ELF-1 (cell line): ENCODE measurements at places on chromosomes 5 and 9.

GRCh38 chr9:134585021-134585561 is 56.5 kb upstream of the COL5A1 start:
- DNase-seq: no peak

GRCh38 chr9:113153599-113153998 is 2.8 kb downstream of the SLC31A2 start:
- no peak for DNase-seq

- peak; percentile 84 for DNase-seq
Measured at GRCh38 chr9:36487482-36488388, 85.0 kb upstream of the MELK start.

GRCh38 chr5:81353189-81353588 is 40.7 kb downstream of the ACOT12 start:
- DNase-seq: no peak

GRCh38 chr9:136199391-136200288 is 5.3 kb downstream of the LHX3 start:
- no peak for DNase-seq

- no peak for DNase-seq
Measured at GRCh38 chr9:7117676-7118561, 360.1 kb downstream of the KDM4C start.

DNA sequence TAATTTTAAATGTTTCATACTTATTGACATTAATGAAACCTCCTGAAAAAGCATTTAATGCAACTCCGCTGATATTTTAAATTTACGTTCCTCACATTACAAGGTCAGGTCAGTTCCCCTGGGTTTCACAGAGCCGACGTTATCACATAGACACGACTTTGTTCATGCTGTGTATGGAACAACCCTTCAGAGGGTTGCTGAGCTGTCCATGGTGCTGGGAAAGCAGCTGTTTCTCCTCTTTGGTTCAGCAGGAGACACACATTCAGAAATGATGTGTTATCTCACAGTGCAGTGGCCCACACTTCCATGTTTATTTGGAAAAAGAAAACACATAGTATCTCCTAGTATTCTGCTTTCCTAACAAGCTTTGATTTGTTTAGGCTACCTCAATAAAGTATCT is 53.5 kb downstream of the PPP2R2B start:
- peak; percentile 42 for DNase-seq

- no peak for DNase-seq
Measured at GRCh38 chr5:167352801-167353200, 938.6 kb upstream of the WWC1 start.

- no peak for DNase-seq
Measured at GRCh38 chr5:176922817-176923216, 23.7 kb upstream of the HK3 start.

DNA sequence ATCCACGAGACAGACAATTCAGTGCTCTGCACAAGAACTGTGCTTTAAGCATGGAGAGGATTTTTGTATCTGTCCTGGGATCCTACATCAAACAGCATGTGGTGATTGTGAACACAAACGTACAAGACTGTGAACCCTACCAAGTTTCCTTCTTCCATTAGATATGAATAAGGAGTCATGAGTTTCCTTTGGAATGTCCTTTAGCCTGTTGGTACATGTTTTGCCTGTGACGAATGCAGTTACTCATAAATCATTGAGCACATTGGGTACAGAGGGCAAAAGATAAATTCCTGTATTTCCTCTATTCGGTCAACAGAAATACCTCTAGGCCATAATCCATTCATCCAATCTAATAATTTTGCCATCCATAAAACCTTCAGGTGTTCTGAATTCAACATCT is 61.5 kb downstream of the FXN start:
- no peak for DNase-seq

DNA sequence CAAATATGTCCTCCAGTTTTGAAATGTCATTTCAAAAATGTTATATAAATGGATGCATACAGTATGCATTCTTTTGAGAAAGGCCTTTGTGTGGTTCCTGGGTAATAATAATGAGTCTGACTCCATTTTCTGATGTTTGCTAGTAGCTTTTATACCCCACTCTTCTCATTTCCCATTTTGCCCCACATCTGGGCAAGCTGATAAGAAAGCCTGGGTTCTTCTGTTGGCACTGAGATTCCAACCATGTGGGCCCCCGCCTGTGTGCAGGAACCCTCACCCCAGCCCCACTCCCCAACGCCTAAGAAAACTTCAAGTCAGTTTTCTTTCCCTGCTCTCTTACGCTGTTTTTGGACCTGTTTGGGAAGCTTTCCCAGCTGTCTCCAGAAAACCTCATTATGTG is 89.4 kb downstream of the SNX18 start:
- no peak for DNase-seq

DNA sequence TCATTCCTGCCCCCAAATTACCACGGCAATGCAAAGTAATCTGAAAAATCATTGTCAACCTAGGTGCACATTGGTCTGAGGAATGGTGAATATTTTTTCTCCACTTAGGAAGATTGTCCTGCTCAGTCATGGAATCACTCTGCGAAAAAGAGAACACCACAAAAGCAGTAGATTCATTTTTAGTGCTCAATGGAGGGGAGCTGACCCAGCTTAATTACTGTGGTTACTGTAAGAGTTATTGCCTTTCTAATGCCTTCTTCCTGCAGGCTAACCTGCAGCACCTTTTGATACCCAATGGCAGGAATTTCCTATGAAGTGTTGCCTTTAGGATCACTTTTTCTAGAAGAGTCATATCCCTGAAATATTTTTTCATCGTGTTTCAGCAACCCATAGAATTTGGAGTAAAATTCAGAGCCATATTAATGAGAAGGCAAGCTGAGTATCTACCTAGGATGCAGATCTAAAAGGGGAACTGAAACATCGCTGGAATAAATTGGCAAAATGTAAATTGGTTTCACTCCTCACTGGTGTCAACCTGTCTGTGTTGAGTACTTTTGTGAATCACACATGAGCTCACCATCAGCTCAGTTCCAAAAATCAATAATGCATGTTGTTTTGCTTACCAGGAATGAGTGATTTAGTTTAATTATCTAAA is 464.5 kb downstream of the CSNK1G3 start:
- DNase-seq: no peak

GRCh38 chr5:133884569-133885311 is 83.7 kb downstream of the C5orf15 start:
- DNase-seq: peak; percentile 10

DNA sequence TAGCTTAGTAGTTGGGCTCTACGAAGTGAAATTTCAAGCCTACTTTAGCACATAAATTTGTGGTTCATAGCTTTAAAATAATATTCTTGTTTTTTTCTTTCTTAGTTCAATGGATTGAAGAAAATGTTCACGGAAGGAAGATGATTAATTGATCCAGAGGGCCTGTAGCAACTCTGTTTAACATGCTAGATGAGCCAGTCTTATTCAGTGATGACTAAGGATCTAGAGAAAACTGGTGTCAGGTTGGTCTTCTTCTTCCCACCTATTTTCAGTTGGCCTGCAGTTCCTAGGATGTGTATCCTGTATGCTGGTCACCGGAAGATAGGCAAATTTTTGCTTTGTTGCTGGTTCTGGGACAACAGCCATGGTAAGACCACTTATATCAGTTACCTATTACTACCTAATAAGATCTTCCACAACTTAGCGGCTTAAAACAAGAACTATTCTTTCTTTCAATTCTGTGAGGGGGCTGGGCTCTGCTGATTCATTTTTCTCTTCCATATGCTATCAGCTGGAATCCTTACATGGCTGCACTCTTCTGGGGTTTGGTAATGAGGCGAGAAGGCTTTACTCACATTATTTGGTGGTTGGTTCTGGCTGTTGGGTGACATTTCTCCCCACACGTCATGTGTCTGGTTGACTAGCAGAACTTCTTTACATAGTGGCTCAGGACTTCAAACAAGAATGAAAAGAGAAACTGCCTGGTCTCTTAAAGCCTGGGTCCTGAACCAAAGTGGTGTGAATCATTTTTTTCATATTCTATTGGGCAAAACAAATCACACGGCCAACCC is 182.7 kb upstream of the ACTBL2 start:
- DNase-seq: no peak

GRCh38 chr9:136910901-136911245 is 24.6 kb downstream of the TRAF2 start:
- DNase-seq: no peak

GRCh38 chr5:156922207-156922792 is 40.7 kb downstream of the TIMD4 start:
- no peak for DNase-seq

DNA sequence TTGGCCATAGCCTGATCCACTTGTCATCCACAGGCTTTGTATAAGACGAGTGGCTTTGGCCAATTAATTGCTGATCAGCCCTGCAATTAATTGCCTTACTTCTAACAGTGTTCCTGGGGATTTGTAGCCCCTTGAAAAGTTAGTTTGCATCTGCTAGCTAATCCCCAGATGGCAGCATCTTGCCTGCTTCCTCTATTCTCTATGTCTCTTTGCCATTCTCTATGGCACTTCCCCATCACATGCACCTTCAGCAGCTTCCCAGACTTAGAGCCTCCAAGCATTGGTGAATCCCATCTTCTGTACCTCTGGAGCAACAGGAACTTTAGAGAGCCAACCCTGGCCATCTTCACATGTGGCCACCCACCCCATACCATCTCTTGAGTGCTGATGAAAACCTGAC is 197.0 kb upstream of the DMAC1 start:
- DNase-seq: no peak

DNA sequence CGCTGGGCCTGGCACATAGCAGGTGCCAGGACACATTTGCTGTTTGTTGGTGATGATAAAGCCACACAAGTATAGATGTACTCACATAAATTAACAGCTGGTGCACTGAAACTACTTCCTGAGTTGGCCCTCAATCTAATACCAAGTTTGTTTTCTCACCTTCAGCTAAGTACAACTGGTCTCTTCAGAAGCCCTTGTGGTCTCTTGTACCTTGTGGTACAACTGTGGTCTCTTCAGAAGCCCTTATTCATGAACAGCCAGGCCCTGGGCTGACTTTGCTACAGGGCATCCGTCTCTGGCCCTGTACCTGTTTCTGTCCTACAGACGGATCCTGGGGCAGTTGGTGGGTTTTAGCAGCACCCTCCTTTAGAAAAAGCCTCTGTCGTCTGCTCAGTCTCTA is 81.5 kb downstream of the DAB2IP start:
- DNase-seq: no peak

- DNase-seq: no peak
Measured at GRCh38 chr5:34041247-34041972, 1.6 kb downstream of the C1QTNF3 start.

GRCh38 chr5:135250671-135251070 is 148.4 kb downstream of the MACROH2A1 start:
- no peak for DNase-seq

GRCh38 chr9:31556667-31557463 is 827.6 kb upstream of the ACO1 start:
- DNase-seq: no peak

GRCh38 chr5:127922603-127923002 is 161.0 kb upstream of the SLC12A2 start:
- no peak for DNase-seq

DNA sequence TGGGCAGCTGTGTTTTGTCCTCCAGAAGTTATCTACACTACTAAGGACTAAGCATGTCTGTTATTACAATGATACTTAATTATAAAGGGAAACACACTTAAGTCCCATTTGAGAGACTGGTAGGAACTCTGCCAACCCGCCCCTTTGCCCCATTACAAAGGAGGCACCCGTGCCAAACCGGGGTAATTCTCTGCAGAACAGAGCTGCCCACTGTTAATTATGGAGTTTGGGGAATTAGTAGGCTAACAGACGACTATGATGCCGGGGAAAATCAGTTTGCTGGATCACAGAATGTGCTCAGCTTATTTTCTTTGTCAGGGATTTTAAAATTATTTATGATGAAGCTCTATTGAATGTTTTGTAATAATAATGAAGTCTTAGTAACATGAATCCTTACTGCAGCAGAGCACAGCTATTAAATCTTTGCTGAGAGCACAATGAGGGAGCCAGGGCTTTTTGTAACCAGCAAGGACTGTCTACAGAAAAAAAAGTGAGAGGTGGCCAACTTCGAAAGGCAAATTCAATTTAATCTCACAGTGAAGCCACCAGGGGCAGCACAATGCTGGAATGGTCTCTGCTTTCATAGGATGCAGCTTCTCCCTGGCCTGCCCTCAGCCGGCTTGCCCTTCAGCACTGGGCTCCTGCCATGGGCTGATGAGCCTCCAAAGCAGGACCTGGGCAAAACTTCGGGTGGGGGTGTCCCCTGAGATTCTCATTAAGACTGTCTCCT is 134.5 kb downstream of the GNAQ start:
- no peak for DNase-seq

GRCh38 chr9:111662576-111663300 is 1.3 kb downstream of the GNG10 start:
- peak; percentile 25 for DNase-seq

DNA sequence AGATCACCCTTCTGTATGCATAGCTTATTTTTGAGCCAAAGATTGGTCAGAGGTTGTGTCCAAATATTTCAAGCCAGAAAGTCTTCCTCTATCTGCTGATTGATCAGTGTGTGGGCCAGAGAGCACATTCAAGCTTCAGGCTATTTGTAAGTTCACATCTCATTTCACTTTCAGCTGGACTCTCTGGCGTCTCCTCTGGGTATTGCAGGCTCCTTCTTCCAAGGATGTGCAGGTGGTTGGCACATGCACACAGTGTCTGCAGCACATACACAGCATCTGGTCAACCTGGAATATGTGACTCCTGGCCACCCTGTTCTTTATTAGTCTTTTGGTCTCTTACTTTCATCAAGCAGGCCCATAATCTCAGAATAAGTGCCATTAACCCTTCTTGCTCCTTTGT is 516.1 kb downstream of the ANXA1 start:
- DNase-seq: peak; percentile 28

- peak; percentile 61 for DNase-seq
Measured at GRCh38 chr5:513216-514100, 10.8 kb downstream of the SLC9A3 start.

DNA sequence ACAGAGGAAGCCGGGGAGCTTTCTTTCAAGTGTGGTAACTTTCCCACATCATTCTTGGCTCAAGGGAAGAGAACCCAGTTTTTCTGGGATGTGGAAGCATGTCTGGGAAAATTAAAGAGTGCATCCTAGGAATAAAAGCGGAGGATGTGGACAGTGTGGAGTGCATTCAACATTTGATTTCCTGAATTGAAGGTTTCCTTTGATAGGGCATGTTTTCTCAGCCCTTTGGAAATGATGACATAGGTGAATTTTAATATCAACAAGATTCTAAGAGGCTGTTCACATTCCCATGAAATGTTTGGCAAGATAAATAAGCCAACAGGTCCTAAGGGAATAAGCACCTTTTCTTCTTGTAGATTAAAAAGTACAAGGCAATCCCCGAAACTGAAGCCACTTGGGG is 63.6 kb downstream of the ENTREP1 start:
- DNase-seq: no peak

- DNase-seq: no peak
Measured at GRCh38 chr5:140502834-140503233, 44.6 kb upstream of the EIF4EBP3 start.

DNA sequence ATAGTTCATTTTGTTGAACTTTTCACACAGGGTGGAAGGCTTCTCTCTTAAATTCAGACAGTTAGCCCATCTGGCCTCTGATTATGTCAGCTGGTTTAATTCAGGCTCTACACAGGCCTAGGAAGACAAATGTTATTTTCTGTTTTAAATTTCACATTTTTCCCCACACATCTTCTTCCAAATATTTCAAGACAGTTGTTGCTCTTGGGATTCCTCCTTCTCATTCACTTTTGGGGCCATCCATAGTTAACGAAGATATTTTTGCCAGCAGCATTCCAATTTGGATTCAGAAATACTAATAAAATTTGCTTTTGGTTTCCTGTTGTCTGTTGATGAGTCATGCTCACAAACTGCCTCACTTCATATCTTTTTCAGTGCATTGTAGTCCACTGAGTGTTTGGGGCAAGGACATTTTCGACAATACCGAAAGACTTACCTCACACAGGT is 475.4 kb downstream of the DMAC1 start:
- DNase-seq: no peak
